Parietal lobe (tissue), 2 donors: ENCODE measurements at places on chromosomes 5 and 9. TPM values are rescaled to one million over a fixed set of nuclear protein-coding genes. Genes with fewer than 3 reads are reported as not detected.

The AQP3 gene
- total RNA-seq = not detected

The GDNF gene
- not detected for total RNA-seq

The CLTB gene
- 47.6 TPM for total RNA-seq

The N4BP3 gene
- 9.7 TPM for total RNA-seq

The IL33 gene
- 12.8 TPM for total RNA-seq

The URM1 gene
- total RNA-seq = 16.0 TPM

The LHX6 gene
- 32.2 TPM for total RNA-seq

The SH2D3C gene
- 11.3 TPM for total RNA-seq

The BTNL8 gene
- not detected for total RNA-seq

The RNF130 gene
- total RNA-seq = 191 TPM

The RANBP3L gene
- 3.8 TPM for total RNA-seq

The SPATA31A3 gene
- not detected for total RNA-seq

The DOK3 gene
- total RNA-seq = 9.1 TPM

The LCN10 gene
- total RNA-seq = not detected

The DNAJC21 gene
- total RNA-seq = 26.3 TPM

The PCDHA1 gene
- total RNA-seq = 9.1 TPM

The SPINK1 gene
- total RNA-seq = not detected
